Activated CD8-positive, alpha-beta memory T cell treated with anti-CD3 and anti-CD28 coated beads, Interleukin-2, amount 50 U/mL, for 48 hours (primary cell): ENCODE measurements at places on chromosomes 2 and 18.

DNA sequence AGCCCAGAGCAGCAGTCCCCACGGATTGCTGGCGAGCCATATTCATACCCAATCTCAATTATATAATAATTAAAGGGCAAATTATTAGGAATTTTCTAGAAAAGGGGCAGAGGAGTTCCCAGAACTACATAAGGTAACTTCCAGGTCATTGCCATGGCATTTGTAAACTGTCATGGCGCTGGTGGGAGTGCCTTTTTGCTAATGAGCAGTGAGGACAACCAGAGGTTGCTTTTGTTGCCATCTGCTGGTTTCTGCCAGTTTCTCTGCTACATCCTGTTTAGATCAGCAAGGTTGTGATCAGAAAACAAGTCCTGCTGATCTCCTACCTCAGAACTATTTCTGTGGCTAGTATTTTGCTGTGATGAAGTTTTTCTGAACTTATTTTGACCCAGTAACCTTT lies 159.8 kb upstream of the PIEZO2 start:
- DNase-seq, result no peak

DNA sequence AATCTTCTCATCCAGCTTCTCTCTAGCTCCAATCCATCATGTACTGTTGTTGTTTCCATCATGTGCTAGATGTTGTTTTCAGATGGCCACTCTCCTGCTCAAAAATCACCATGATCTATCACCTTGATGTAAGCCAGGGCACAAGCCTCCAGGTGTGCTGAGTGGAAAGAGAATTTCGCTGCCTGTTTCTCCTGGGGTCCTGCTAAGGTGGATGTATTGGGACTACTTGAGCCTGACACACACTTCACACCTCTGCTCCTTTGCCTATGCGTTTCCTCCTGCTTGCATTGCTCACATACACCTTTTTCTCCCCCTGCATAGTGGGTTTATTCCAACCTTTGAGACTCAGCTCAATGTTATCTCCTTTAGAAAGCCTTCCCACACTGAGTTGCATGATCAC lies 287.6 kb downstream of the CYRIA start:
- DNase-seq, result no peak

- DNase-seq, result no peak
Observed at GRCh38 chr2:164779383-164780057, 62.1 kb downstream of the COBLL1 start.

GRCh38 chr2:237967463-237967951 lies 693 bp downstream of the UBE2F start:
- no peak for DNase-seq

DNA sequence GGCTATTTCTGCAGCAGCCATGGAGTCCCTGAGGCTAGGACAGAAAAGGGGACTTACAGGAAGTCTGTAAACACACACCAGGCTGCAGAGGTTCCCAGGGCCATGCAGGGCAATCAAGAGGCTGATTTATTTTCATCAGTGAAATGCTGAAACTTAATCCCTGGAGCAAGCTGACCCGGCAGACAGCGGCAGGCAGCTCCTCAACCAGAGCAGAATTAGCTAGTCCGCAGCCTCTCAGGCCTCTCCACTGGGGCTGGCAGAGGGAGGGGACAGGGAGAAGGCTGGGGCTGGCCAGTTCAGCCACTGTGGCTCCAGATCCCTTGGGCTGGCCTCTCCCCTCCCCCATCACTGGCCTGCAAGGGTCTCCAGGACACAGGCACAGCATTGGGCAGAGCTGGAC lies 136.3 kb downstream of the TNS1 start:
- DNase-seq, result no peak

DNA sequence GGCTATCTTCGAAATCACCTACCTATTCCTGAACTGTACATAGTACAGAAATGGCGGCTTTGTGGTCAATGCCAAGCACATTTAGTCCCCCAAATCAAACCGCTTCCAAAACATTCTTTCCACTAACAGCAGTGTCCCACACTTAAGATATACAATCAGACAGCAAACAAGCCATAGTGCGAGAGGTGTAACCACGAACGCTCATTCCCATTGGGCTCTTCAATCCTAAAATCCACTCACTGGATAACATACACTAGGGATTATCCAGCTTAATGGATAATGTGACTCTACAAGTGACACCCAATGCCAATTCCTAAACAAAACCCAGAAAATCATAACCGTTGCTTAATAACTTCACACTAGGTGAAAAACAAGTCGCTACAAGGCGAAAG lies 2.0 kb downstream of the XPO1 start:
- DNase-seq, result no peak

DNA sequence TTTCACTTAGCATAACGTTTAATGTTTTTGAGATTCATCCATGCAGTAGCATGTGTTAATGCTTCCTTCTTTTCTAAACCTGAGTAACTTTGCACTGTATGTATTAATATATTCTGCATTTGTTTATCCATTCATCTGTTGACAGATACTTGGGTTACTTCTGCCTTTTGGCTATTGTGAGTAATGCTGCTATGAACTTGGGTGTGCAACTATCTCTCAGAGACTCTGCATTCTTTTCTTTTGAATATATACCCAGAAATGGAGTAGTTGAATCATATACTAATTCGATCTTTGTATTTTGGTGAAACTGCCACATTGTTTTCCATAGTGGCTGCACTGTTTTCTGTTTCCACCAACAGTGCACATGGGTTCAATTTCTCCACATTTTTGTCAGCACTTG lies 128.3 kb downstream of the SH3BP4 start:
- DNase-seq, result no peak

GRCh38 chr18:57764995-57765394 lies 38.1 kb downstream of the ATP8B1 start:
- no peak for DNase-seq

- no peak for DNase-seq
Observed at GRCh38 chr2:192148620-192149321, 46.0 kb downstream of the TMEFF2 start.

GRCh38 chr2:45131587-45131986 lies 122.3 kb upstream of the SIX2 start:
- DNase-seq, result no peak

GRCh38 chr2:234081970-234082822 lies 31.7 kb downstream of the SPP2 start:
- DNase-seq, result no peak

DNA sequence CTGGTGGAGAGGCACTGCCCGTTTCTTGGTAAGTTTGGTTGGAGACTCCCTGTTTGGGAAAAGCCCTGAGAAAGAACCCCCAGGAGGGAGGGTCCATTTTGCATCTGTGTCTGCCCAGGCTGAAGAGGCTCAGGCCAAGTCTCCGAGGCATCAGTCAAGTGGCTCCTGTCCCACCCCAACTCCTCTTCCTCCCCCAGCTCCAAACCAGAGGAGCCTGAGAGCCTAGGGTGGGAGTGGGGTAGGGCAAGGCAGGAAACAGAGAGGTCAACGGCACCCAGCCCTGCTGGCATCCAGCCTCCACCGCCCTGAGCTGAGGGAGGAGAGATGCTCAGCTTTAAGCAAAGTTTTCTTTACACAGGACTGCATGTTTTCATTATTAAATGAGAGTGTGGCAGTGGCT lies 38.2 kb downstream of the CYP27C1 start:
- no peak for DNase-seq

GRCh38 chr2:216636551-216637450 lies 3.6 kb downstream of the IGFBP2 start:
- DNase-seq, result no peak

- DNase-seq, result peak; percentile 45
Observed at GRCh38 chr18:79371561-79372121, 24.1 kb upstream of the NFATC1 start.

DNA sequence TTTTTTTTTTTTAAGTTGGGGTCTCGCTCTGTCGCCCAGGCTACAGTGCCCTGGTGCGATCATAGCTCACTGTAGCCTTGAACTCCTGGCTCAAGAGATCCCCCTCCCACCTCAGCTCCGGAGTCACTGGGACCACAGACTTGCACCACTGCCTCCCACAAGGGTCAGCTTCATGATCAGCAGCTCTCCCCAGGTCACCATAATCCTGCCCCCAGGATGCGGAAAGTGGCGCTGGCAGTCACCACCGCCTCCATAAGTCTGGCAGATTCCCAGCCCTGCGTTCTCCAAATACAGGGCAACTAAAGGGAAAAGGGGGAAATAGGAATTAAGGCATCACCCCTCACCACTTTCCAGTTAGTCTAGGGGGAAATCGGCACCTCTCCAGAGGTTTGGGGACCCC lies 5.2 kb upstream of the ARID5A start:
- no peak for DNase-seq

DNA sequence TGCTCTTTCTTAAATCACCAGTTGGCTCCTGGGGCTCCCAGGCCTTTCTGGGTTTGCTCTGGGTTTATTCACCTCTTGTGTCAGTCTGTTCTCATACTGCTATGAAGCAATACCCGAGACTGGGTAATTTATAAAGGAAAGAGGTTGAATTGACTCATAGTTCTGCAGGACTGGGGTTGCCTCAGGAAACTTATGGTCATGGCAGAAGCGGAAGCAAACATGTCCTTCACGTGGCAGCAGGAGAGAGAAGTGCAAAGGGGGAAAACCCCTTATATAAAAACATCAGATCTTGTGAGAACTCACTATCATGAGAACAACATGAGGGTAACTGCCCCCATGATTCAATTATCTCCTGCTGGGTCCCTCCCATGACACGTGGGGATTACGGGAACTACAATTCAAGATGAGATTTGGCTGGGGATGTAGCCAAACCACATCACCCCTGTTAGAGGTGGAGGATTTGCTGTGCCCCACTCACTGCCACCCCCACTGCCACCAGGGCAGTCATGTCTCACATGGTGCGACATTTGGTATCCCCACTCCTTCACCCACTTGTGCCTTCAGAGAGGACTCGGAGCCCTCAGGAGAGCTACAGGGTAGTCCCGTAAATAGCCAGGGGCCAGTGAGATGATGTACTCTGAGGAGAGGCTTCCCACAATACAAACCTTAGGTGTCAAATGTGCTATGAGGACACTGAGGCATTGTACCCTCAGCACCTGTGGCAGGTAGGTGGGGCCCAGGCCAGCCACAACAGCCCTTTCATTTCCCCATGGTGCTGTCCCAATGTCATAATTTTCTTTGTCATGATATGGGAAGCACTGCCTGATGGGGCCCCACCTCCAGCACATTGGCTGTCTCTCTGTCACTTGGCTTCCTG lies 35.7 kb downstream of the CDC42EP3 start:
- peak; percentile 80 for DNase-seq

- no peak for DNase-seq
Observed at GRCh38 chr18:4544142-4544541, 89.0 kb upstream of the DLGAP1 start.

- no peak for DNase-seq
Observed at GRCh38 chr2:157923598-157924217, 47.6 kb upstream of the ACVR1 start.

DNA sequence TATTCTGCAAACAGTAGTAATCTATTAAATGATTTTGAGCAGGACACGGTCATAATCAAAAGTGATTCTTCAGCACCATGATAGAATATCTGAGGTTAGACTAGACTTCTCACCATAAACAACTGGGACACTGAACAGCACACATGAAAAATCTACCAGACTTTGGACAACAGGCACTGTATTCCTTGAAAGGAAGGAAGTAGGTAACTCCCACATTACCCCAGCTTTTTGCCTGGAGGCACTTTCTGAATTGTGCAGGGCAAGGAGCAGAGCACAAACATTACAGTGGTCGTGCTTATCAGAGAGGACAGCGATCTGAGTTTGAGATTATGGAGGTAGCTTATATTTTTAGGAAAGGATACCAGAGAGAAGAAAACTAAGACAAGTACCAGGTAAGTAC lies 25.3 kb upstream of the IL1RL1 start:
- no peak for DNase-seq

DNA sequence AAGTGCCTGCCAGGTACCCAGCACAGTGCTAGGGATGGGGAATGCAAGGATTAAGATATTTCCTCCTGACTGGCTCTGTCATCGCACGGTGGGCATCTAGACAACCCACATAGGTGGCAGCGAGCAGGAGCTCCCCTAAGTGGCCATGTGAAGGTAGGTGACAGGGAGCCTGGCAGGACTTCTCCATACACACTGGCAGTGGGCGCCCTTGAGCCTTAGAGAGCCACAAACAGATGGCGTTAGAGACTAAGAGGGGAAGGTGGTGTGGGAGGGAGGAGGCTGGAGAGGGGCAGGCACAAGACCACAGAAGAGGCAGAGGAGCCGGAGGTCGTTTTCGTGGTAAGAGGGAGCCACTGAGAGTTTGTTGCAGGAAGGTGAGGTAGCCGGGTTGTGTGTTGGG lies 15.2 kb downstream of the PRELID3A start:
- no peak for DNase-seq

DNA sequence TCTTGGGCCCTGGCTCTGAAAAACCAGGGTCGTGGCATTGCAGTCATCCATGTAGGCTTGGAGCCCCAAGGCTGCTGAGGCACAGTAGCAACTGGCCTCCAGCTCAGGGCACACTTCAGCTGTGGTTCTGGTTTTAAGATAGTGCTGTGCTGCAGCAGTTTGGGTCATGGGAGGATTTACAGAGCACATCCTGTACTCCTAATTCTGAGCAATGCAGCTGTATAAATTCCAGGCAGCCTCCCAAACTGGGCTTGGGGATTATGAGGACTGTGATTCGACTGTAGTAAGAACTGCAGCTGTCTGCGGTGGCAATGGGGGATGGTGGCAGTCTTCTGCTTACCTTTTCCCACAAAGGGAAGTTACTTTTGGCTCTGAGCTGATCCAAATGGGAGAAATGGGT lies 536.3 kb upstream of the GCFC2 start:
- DNase-seq, result no peak

- DNase-seq, result no peak
Observed at GRCh38 chr2:186068139-186068801, 329.7 kb downstream of the FSIP2 start.

- no peak for DNase-seq
Observed at GRCh38 chr18:78871618-78872017, 108.0 kb upstream of the SALL3 start.

DNA sequence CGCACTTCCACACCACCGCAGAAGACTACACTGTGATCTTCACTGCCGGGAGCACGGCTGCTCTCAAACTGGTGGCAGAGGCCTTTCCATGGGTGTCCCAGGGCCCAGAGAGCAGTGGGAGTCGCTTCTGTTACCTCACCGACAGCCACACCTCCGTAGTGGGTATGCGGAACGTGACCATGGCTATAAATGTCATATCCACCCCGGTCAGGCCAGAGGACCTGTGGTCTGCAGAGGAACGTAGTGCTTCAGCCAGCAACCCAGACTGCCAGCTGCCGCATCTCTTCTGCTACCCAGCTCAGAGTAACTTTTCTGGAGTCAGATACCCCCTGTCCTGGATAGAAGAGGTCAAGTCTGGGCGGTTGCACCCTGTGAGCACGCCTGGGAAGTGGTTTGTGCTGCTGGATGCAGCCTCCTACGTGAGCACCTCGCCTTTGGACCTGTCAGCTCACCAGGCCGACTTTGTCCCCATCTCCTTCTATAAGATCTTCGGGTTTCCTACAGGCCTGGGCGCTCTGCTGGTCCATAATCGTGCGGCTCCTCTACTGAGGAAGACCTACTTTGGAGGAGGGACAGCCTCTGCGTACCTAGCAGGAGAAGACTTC lies 12.5 kb downstream of the MOCOS start:
- peak; percentile 26 for DNase-seq

DNA sequence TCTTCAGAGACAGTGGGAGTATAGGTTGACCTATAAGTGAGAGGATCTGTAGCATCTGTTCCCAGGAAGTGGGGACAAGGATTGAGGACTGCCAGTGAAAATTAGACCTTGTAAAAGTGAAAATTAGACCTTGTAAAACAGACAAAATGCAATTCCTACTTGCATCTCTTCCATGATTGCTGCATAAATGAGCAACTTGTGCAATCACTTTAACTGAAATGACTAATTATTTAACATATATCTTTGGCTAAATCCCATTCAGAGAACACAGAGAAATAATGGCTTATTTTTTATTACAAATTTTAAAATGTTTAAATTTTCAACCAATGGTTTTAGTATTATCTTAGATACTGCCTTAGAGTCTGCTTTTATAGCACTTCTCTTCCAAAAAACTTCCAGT lies 67.2 kb upstream of the NABP1 start:
- DNase-seq, result no peak
